ENCODE measurements at places on chromosomes 1 and 21. TPM values are rescaled to one million over a fixed set of nuclear protein-coding genes. Genes with fewer than 3 reads are reported as not detected.

GRCh38 chr1:41320895-41321676 lies 40.1 kb upstream of the FOXO6 start:
- peaks cover 6% of the 10 kb centered on the region for H3K4me1 ChIP-seq
- H3K27ac ChIP-seq, result no peak overlapping the region
- DNase-seq, result peak; percentile 5
- H3K36me3 ChIP-seq, result no peaks in the 10 kb centered on the region
- H3K4me3 ChIP-seq, result no peak overlapping the region

GRCh38 chr1:34984435-34984792 lies 733 bp downstream of the TMEM35B start:
- peak overlapping the region; percentile 78 for H3K4me3 ChIP-seq
- DNase-seq, result no peak
- H3K27me3 ChIP-seq, result no peaks in the 10 kb centered on the region
- H3K27ac ChIP-seq, result no peak overlapping the region

DNA sequence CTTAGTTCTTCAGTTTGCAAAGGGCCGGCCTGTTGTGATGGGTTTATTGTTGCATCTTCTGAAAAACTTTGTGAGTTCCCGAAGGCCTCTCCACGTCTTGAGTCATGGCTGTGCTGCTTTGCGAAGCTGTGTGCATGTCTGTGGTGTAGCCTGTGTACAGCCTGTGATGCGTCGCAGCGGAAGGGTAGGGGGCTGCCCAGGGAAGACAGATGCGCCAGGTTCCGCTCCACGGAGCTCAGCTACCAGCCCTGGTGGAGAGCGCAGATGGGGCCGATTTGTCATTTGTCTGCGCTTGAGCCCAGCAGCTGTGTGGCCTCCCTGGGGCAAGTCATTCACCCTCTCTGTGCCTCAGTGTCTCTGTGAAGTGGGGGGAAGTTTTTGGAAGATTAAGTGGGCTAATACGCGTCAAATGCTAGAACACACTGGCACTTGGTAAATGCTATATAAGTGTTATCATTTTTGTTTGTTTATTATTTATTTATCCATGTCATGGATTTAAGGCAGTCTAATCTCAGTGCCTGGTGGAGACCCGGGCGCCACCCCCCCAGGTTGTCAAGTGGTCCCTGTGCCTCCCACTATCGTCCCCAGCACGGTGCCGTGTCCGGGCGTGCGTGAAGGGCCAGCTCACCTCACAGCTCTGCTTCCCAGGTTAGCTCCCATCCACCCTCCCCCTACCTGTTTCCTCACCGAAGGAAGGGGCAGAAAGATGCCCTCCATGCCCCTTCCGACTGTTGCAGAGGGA lies 8.4 kb downstream of the PDE9A start:
- no peak for DNase-seq
- H3K4me3 ChIP-seq, result no peak overlapping the region
- H3K27me3 ChIP-seq, result no peaks in the 10 kb centered on the region
- H3K4me1 ChIP-seq, result peaks cover 3% of the 10 kb centered on the region
- no peaks in the 10 kb centered on the region for H3K36me3 ChIP-seq

DNA sequence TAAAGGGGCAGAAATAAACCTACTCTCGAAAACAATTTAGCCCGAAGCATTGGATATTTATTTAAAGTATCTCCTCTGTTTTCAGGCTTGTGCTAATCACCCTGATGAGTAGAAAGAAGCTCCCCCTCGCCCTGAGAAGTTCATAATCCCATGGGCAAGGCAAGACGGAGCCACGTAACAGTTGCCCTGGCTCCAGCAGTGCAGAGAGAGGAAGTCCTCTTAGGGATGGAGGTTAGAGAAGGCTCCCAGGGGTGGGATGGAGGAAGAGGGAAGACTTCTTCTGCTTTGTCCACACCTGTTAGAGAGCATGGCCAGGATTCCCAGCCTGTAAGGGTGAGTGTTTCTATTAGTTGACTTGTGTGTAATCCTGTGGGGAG lies 3.4 kb upstream of the GPR25 start:
- H3K4me1 ChIP-seq, result peaks cover 5% of the 10 kb centered on the region
- DNase-seq, result no peak
- no peaks in the 10 kb centered on the region for H3K36me3 ChIP-seq

DNA sequence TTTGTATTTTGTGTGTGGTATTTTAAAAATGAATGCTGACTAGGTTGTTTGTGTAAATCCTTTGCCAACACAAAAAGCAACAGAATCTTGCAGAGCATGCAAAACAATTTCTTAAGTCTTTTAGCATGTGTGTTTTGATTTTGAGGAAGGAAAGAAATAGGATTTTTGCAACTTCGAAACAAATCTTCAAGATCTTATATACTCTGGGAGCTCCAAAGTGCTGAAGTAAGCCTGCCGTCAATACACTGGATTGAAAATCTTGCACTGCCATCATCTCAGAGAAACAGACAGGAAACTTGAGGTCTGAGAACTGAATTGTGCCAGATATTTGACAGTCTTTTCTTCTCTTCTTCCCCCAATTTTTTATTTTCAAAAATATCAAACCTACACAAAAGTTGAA lies 29.3 kb upstream of the DISP1 start:
- no peaks in the 10 kb centered on the region for H3K4me1 ChIP-seq
- no peaks in the 10 kb centered on the region for H3K27me3 ChIP-seq
- H3K27ac ChIP-seq, result no peak overlapping the region

GRCh38 chr1:107202007-107202406 lies 61.2 kb downstream of the NTNG1 start:
- no peak for DNase-seq
- H3K36me3 ChIP-seq, result no peaks in the 10 kb centered on the region
- no peaks in the 10 kb centered on the region for H3K27me3 ChIP-seq
- no peaks in the 10 kb centered on the region for H3K4me1 ChIP-seq
- no peak overlapping the region for H3K4me3 ChIP-seq

DNA sequence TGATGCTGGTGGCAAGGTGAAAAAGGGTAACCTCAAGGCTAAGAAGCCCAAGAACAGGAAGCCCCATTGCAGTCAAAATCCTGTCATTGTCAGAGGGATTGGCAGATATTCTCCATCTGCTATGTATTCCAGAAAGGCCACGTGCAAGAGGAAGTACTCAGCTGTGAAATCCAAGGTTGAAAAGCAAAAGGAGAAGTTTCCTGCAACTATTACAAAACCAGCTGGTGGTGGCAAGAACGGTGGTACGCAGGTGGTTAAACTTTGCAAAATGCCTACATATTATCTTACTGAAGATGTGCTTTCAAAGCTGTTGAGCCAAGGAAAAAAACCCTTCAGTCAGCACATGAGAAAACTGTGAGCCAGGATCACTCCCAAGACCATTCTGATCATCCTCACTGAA lies 13.7 kb upstream of the VPS45 start:
- no peak overlapping the region for H3K27ac ChIP-seq
- H3K4me3 ChIP-seq, result no peak overlapping the region
- H3K4me1 ChIP-seq, result no peaks in the 10 kb centered on the region
- H3K27me3 ChIP-seq, result no peaks in the 10 kb centered on the region
- no peak for DNase-seq

DNA sequence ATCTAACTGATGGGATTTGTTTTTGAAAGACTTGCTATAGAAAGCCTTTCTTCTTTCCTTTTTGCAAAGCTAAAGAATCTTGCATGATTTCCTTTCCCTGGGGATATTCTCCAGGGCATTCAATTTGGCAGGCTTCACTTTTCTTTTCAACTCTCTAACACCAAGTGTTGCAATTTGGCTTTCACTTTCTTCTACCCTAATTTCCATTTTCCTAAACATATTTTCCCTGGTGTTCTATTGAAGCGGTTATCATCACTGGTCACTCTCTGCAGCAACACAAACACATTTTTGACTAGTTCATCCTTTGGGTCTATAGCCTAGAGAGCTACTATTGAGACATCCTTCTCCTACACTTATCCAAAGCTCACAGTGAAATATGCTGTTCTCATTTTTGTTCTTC lies 424.5 kb downstream of the NEGR1 start:
- H3K4me1 ChIP-seq, result peaks cover 22% of the 10 kb centered on the region
- DNase-seq, result no peak
- H3K27ac ChIP-seq, result peak overlapping the region; percentile 51
- H3K27me3 ChIP-seq, result no peaks in the 10 kb centered on the region
- no peak overlapping the region for H3K4me3 ChIP-seq

- no peak overlapping the region for H3K4me3 ChIP-seq
- DNase-seq, result no peak
- no peak overlapping the region for H3K27ac ChIP-seq
- H3K4me1 ChIP-seq, result no peaks in the 10 kb centered on the region
Observed at GRCh38 chr21:30227633-30228404, 11.9 kb upstream of the CLDN8 start.

GRCh38 chr1:96634883-96635282 lies 86.7 kb upstream of the PTBP2 start:
- no peaks in the 10 kb centered on the region for H3K27me3 ChIP-seq
- no peak overlapping the region for H3K4me3 ChIP-seq
- H3K36me3 ChIP-seq, result no peaks in the 10 kb centered on the region
- DNase-seq, result no peak
- H3K4me1 ChIP-seq, result no peaks in the 10 kb centered on the region

- no peak for DNase-seq
- H3K27ac ChIP-seq, result no peak overlapping the region
- no peak overlapping the region for H3K4me3 ChIP-seq
Observed at GRCh38 chr1:114545796-114546195, 34.8 kb upstream of the TRIM33 start.

DNA sequence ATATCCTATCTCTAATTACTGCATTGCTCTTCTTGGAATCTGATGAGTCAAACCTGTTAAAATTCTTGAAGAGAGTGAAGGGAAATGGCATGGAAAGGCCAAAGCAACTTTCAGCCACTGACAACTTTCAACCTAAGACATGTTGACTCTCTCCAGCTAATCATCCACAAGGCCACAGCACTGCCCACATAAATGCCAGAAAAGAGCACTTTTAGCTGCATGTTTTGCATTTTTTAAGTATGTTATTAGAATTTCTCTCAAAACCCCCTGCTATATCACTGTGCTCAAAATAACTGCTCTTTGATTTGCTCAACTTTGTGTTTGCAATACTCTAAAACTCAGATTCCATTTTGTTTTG lies 352.5 kb downstream of the ADGRL2 start:
- H3K4me3 ChIP-seq, result no peak overlapping the region
- H3K27ac ChIP-seq, result no peak overlapping the region

- H3K27ac ChIP-seq, result no peak overlapping the region
- H3K27me3 ChIP-seq, result no peaks in the 10 kb centered on the region
- H3K36me3 ChIP-seq, result no peaks in the 10 kb centered on the region
- DNase-seq, result no peak
Observed at GRCh38 chr1:74693473-74693872, 19.9 kb upstream of the ERICH3 start.

DNA sequence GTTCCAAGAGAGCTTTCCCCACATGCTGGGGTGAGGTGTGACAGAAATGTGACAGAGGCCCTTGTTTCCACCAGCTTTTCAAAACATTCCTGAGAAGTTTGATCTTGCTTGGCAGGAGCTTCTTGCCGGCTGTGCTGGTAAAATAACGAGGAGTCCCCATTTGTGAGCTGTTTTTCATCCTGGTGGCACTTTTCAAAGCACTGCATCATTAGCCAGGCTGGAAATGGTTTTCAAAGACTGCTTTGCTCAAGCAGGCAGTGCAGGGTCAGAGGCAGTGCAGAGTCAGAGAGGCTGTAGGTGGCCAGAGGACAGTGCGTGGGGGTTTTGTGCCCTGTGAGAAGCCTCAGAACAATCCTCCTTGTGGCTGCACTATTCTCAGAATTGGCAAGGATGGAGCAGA lies 75.8 kb upstream of the KCNA3 start:
- H3K4me1 ChIP-seq, result peaks cover 63% of the 10 kb centered on the region
- no peaks in the 10 kb centered on the region for H3K27me3 ChIP-seq
- H3K27ac ChIP-seq, result no peak overlapping the region
- no peak overlapping the region for H3K4me3 ChIP-seq

- H3K4me1 ChIP-seq, result no peaks in the 10 kb centered on the region
- H3K4me3 ChIP-seq, result no peak overlapping the region
- no peaks in the 10 kb centered on the region for H3K27me3 ChIP-seq
- no peak overlapping the region for H3K27ac ChIP-seq
Observed at GRCh38 chr1:9520411-9520810, 18.9 kb upstream of the SLC25A33 start.

- no peaks in the 10 kb centered on the region for H3K4me1 ChIP-seq
- H3K36me3 ChIP-seq, result no peaks in the 10 kb centered on the region
- H3K27me3 ChIP-seq, result no peaks in the 10 kb centered on the region
- H3K4me3 ChIP-seq, result no peak overlapping the region
Observed at GRCh38 chr1:1153874-1154273, 19.8 kb upstream of the TTLL10 start.

DNA sequence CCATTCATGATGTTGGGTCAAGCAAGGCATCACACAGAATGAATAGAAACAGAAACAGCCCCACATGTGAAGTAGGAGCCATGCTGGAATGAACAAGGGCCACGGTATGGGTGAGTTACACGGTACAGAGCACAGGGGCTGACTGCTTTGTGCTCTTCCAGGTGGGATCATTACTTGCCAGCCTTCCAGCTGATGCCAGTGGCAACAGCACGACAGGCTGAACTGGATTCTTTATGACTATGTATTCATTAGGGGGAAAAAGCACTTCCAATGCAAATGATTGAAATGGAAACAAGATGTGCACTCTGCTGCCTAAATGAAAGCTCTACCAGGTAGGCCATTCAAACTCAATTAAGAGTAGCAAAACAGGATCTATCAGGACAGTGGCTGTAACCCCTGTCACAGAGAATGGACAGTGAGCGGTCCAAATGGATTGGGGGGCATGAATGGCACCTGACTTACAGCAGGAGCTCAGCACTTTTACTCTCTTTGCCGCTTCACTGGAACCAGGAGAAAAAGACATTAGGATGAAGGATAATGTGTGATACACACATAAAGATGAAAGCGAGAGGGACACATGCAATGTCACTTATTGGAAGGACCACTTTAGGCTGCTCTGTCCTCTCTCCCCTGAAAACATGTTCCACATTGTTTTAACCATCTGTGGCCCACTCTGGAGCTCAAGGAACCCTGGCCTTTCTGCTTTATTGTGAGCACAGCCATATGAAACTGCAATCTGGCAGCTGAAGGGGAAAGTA lies 23.4 kb upstream of the IRF2BP2 start:
- H3K27me3 ChIP-seq, result no peaks in the 10 kb centered on the region
- H3K4me1 ChIP-seq, result no peaks in the 10 kb centered on the region
- no peak for DNase-seq
- H3K4me3 ChIP-seq, result no peak overlapping the region

GRCh38 chr1:164611754-164612642 lies 53.0 kb downstream of the PBX1 start:
- peak overlapping the region; percentile 86 for H3K27ac ChIP-seq
- peak overlapping the region; percentile 17 for H3K4me3 ChIP-seq
- H3K4me1 ChIP-seq, result peaks cover 83% of the 10 kb centered on the region
- peak; percentile 71 for DNase-seq
- no peaks in the 10 kb centered on the region for H3K27me3 ChIP-seq

MROH9 gene
- polyA plus RNA-seq, result not detected

RGS7 gene
- polyA plus RNA-seq, result 2.0 TPM

OR2T2 gene
- polyA plus RNA-seq, result not detected

ANKRD34A gene
- 0.16 TPM for polyA plus RNA-seq

TCHH gene
- 0.42 TPM for polyA plus RNA-seq

CFHR1 gene
- not detected for polyA plus RNA-seq

ACADM gene
- 43.7 TPM for polyA plus RNA-seq

SPATA46 gene
- polyA plus RNA-seq, result not detected

KCNJ9 gene
- polyA plus RNA-seq, result 0.26 TPM

SFN gene
- 1.8 TPM for polyA plus RNA-seq

PIAS3 gene
- 40.8 TPM for polyA plus RNA-seq

HMGN1 gene
- polyA plus RNA-seq, result 889 TPM

SEC16B gene
- polyA plus RNA-seq, result 0.29 TPM

FCRL6 gene
- polyA plus RNA-seq, result not detected

Data from GM23338 (cell line).